Left ventricle myocardium superior (tissue), 1 donor: ENCODE measurements at places on chromosomes 13 and 19.

DNA sequence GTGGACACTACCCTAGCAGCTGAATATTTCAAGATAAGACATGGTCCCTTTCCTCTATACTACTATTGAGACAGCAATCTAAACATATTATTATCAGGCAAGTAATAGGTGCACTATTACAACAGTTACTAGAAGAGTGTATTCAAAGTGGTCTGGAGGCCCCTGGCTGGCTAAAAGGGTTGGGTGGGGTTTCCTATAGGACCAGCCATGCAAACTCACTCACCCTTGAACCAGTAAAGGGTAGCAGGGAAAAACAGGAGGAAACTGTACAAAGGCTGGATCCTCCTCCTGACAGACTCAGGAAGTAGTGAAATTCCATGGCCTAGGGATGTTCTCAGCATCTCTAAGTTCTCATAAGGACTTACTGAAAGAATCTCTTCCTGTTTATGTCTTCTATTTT lies 7.7 kb downstream of the SMAD9 start:
- DNase-seq: no peak

- DNase-seq: no peak
Observed at GRCh38 chr13:73215823-73216222, 157.0 kb downstream of the KLF5 start.

DNA sequence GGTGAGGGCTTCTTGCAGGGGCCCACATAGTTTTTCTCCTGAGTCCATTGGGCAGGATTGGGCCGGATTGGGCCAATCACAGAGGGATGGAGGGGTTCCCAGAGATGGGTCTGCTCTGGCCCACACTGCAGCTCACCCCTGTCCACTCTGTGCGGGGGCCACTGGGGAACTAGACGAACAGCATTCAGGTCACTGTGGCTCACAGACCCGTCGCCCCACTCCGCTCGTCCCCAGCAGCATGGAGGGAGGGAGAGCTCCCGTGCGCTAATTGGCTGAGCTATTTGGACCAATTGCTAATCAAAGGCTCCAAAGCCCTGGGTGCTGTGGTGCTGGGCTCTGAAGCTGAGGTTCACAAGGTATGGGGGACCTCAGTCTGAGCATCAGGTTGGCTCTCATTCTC lies 11.3 kb downstream of the NACC1 start:
- no peak for DNase-seq

- no peak for DNase-seq
Observed at GRCh38 chr13:76692346-76692745, 193.9 kb downstream of the KCTD12 start.

DNA sequence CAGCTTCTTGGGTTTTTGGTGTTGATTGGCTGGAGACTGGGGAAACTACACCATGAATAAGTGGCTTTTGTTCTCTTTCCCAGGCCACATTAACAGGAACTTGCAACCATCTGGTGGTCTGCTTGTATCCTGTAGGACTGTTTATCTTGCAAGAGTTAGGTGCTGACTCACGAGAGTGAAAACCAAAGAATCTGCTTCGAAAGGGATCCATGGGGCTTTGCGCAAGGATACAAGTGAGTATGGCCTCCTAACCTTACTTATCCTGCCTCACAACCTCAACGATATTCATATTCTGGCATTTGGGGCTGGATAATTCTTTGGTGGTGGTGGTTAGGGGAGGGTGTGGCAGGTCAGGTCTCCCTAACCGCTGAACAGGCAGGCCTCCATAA lies 4.7 kb upstream of the SIGLECL1 start:
- DNase-seq: no peak

GRCh38 chr13:99948907-99949678 lies 22.5 kb downstream of the ZIC5 start:
- DNase-seq: no peak

- DNase-seq: peak; percentile 62
Observed at GRCh38 chr13:46387064-46387851, at the start of gene RUBCNL. Gene RUBCNL, minus strand, starts transcription at chr13:46387252. Its CDS starts 14,777 bp downstream, at chr13:46372475.

DNA sequence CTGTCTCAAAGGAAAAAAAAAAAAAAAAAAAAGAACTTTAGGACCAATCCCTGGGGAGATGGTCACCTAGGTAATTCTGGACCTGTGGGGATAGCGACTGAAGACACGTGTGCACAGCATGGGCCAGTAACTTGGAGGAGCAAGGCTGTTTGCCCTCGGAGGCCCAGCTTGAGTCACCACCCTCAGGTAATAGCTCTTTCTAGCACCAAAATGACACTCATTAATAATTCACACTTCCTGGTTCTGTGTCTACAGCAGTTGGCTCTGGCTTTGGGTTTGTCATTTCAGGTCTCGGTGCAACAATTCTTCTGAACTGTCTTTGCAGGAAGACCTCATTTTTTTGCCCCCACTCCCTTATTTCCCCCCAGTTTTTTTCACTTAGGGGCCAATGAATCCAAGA lies 3.9 kb upstream of the ATP11A start:
- DNase-seq: no peak

DNA sequence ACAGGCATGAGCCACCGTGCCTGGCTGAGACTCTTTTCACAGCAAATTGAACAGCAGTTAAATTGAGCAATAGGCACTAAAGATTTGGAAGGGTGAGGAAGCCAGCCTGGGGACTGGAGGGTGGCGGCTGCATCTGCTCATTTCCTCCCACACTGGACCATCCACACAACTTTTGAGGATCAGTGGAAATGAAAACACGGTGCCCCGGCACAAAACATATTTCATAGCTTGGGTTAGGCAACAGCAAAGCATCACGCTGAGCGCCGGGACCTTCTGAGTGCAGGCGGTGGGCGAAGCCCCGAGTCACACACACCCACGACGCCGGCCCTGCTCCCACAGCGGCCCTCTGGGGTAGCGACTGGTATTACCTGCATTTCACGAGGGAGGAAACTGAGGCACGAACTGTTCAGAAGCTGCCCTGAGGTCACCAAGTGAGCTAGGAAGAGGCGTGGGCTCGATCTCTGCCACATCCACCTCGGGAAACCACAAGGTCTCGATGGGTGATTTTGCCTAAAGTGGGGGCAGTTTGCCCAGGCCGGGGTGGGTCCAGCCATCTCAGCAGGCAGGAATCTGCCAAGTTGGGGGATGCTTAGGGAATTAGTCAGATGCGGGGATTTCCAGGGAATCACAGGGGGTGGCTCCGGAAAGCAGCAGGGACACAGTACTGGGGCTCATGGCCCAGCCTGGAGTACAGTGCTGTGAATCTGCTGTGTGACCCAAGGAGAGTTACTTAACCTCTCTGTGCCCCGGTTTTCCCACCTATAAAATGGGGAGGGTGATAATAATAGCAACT lies 3.5 kb upstream of the SBNO2 start:
- no peak for DNase-seq

- peak; percentile 53 for DNase-seq
Observed at GRCh38 chr13:114048443-114048842, 74.6 kb upstream of the C13orf46 start.
